ENCODE measurements at places on chromosomes 13 and 19.
A peak's percentile ranks its signal among the peaks of the same experiment; 100 is the strongest.

DNA sequence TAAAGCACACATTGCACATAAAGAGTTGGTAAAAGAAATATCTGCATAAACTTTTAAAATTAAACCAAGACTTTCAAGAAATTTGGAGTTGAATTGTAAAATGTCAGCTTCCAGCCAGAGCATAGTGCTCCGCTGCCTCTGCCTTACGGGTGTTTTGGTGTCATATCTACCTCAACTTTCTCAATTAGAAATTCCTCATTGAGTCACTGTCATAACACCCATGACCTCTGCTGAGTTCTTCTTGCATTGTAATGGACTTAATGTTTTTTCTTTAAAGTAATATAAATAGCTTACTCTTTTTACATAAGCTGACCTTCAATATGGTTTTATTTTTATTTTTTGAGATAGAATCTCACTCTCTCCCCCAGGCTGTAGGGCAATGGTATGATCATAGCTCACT is 551.0 kb upstream of the NBEA start:
- no peak for DNase-seq
- no peak overlapping the region for H3K4me3 ChIP-seq
- no peak overlapping the region for H3K27ac ChIP-seq

DNA sequence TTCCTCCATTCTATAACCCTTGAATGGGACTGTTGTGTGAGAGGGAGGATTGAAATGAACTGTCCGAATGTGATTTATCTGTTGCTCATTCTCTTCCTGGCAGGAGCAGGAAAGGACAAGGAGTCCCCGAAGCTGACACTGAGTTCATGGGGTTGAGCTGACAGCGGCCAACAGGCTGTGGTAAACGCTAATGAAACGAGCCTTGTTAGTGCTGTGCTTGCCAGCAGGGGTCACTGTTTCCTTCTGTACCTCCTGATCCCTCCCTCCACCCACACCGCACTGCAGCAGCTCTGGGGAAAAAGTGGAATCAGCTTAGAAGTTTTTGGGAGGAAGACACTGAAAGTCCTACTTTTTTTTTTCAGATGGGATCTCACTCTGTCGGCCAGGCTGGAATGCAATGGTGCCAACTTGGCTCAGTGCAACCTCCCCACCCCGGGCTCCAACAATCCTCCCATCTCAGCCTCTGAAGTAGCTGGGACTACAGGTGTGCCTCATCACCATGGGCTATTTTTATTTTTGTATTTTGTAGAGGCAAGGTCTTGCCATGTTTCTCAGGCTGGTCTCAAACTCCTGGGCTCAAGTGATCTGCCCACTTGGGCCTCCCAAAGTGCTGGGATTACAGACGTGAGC is 6.7 kb upstream of the ZNF761 start:
- H3K27me3 ChIP-seq, result no peaks in the 10 kb centered on the region
- no peaks in the 10 kb centered on the region for H3K36me3 ChIP-seq
- DNase-seq, result peak; percentile 73

GRCh38 chr13:110126391-110126961 is 180.5 kb downstream of the COL4A1 start:
- no peak for DNase-seq
- H3K27me3 ChIP-seq, result peaks cover 6% of the 10 kb centered on the region
- H3K4me3 ChIP-seq, result no peak overlapping the region
- H3K4me1 ChIP-seq, result no peaks in the 10 kb centered on the region
- no peaks in the 10 kb centered on the region for H3K36me3 ChIP-seq
- no peak overlapping the region for H3K27ac ChIP-seq

- H3K4me1 ChIP-seq, result peaks cover 7% of the 10 kb centered on the region
- no peaks in the 10 kb centered on the region for H3K27me3 ChIP-seq
- no peak for DNase-seq
- H3K27ac ChIP-seq, result no peak overlapping the region
- no peak overlapping the region for H3K4me3 ChIP-seq
These were observed 351.7 kb upstream of the ARGLU1 start for GRCh38 chr13:106919638-106920037.

DNA sequence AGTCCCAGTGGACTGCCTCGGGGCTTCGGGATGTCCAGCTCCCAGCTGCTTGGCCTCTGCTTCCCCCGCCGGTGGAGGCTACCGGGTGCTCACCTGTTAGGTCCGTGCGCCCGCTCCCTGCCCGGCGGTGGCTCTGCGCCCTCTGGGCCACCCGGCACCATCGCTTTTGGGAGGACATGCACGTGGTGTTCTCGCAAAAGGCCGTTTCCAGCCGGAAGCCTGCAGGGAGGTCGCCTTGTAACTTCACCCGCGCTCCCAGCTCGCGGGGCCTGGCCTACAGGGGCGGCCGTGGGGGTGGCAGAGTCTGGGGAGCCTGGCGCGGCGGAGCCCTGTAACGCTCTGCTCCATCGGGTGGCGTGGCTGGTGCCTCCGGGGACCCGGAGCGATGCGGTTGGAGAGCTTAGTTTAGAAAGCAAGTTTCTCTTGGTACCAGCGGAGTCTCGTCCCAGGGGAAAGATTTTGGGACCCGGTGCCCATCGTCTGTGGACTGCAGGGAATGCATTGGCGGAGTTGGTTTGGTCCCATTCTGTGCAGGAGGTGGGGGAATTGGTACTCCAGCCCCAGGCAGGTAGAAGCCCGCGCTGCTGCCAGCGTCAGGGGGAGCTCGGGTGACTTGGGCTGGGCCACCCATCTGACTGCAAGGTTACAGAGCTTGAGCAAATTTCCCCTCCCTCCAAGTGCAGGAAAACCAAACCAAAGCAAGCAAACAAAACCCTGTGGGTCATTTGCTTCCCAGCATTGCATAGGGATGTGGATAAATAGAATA is 673 bp downstream of the SPATA13 start:
- H3K27me3 ChIP-seq, result peaks cover 10% of the 10 kb centered on the region
- H3K4me3 ChIP-seq, result peak overlapping the region; percentile 74
- H3K27ac ChIP-seq, result no peak overlapping the region

DNA sequence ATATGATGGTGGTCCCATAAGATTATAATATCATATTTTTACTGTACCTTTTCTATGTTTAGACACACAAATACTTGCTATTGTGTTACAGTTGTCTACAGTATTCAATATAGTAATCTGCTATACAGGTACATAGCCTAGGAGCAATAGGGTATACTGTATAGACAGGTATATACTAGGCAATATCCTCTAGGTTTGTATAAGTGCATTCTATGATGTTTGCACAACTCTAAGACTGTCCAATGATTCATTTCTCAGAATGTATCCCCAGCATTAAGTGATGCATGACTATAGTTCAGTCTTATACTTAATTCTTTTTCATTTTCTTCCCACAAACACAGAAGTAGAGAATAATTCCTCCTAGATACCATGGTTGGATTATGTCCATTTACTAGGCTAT is 383.3 kb downstream of the DACH1 start:
- H3K4me1 ChIP-seq, result no peaks in the 10 kb centered on the region
- no peak for DNase-seq
- H3K27ac ChIP-seq, result no peak overlapping the region
- H3K36me3 ChIP-seq, result peaks cover 7% of the 10 kb centered on the region
- no peaks in the 10 kb centered on the region for H3K27me3 ChIP-seq
- no peak overlapping the region for H3K4me3 ChIP-seq

DNA sequence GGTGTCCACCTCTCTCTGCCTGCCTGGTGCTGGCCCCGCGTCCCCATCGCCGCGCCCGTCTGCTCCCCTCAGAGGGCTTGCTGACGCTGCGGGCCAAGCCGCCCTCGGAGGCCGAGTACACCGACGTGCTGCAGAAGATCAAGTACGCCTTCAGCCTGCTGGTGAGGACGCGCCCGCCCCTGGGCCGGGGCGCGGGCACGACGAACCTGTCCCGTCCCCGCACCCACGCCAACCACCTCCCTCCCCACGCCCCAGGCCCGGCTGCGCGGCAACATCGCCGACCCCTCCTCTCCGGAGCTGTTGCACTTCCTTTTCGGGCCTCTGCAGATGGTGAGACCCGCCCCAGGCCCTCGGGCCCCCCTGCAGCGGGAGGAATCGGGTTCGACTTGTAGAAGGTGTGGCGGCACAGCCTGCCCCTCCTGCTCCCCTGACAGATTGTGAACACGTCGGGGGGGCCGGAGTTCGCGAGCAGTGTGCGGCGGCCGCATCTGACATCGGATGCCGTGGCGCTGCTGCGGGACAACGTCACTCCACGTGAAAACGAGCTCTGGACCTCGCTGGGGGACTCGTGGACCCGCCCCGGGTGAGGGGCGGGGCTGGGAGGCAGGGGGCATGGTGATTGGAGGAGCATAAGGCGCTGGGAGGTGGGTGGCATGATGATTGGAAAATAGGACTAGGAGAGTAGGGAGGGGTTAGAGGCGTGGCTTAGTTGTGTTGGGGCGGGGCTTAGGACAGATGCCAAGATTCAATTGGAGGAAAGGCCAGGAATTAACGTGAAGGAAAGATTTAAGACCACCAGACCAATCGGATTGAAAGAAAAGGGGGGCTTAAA is 6.6 kb downstream of the EPS8L1 start:
- H3K36me3 ChIP-seq, result no peaks in the 10 kb centered on the region
- H3K4me1 ChIP-seq, result peaks cover 39% of the 10 kb centered on the region
- DNase-seq, result peak; percentile 44
- peak overlapping the region; percentile 89 for H3K4me3 ChIP-seq
- no peak overlapping the region for H3K27ac ChIP-seq

DNA sequence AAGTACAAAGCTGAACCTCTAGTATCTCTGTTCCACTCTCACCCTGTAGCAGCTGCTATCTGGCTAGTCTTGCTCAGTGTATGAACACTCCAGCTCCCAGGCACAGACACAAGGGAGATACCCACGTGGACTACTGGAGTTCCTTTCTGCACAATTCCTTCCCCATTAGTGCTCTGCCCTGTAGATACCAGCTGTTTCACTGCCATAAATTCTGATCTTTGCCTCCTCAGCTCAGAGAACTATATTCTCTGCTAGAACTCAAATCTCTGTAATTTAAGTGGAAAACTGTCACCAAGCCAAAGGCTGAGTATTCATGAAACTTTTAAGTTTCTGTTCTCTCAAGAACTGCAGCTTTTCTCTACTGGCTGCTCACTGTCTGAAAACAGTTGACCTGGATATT is 273.7 kb downstream of the DIAPH3 start:
- DNase-seq, result no peak
- H3K4me1 ChIP-seq, result no peaks in the 10 kb centered on the region
- H3K36me3 ChIP-seq, result no peaks in the 10 kb centered on the region
- H3K27me3 ChIP-seq, result no peaks in the 10 kb centered on the region
- no peak overlapping the region for H3K27ac ChIP-seq

DNA sequence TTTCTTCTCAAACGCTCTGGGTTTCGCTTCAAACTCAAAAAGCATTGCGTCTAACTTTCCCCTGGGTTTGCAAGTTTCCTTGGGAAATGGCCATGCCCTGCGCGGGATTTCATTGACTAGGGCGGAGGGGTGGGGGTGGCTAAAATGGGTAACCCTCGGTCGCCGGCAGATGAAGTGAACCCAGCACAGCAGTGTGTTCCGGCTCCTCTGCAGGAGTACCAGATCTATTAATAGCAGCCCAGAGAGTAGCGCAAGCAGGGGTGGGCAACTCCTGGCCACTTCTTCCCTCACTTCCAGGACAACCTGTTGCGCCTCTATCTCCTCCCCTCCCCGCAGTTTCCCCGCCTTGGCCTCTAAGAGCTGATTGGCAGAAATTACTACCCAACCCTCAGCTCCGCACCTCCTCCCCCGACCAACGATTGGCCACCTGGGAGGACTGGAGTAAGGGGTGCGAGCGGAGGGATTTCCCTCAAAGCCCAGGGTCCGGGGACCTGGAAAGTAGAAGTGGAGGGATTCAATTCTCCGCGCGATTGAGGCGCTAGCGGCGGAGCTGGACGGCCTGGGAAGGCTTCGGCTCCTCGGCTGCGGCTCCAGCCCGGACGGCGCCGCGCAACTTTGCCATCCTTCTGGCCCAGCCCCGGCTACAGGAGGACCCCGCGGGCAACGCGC is at the start of gene FREM2:
Gene FREM2, plus strand, starts transcription at position 501 of the 669 bp plus-strand sequence. CDS start 268 bp downstream, outside the sequence.
- no peak within 1 kb of the TSS for H3K27ac ChIP-seq
- H3K27me3 ChIP-seq, result peaks cover 19% of the 10 kb centered on the region
- H3K4me3 ChIP-seq, result no peak within 1 kb of the TSS
- no peaks in the 10 kb centered on the region for H3K36me3 ChIP-seq
- H3K4me1 ChIP-seq, result no peaks in the 10 kb centered on the region

- DNase-seq, result no peak
- peaks cover 42% of the 10 kb centered on the region for H3K4me1 ChIP-seq
- H3K36me3 ChIP-seq, result peaks cover 23% of the 10 kb centered on the region
- H3K27ac ChIP-seq, result peak overlapping the region; percentile 98
- H3K27me3 ChIP-seq, result no peaks in the 10 kb centered on the region
These were observed 720 bp upstream of the HNRNPL start for GRCh38 chr19:38850436-38850975.

- H3K36me3 ChIP-seq, result no peaks in the 10 kb centered on the region
- DNase-seq, result no peak
- H3K27me3 ChIP-seq, result no peaks in the 10 kb centered on the region
- no peak overlapping the region for H3K27ac ChIP-seq
These were observed 38.2 kb upstream of the GJB6 start for GRCh38 chr13:20270163-20270865.

- DNase-seq, result peak; percentile 84
- H3K27ac ChIP-seq, result peak overlapping the region; percentile 94
- H3K4me1 ChIP-seq, result peaks cover 72% of the 10 kb centered on the region
- H3K27me3 ChIP-seq, result no peaks in the 10 kb centered on the region
- peaks cover 4% of the 10 kb centered on the region for H3K36me3 ChIP-seq
These were observed 54.3 kb downstream of the GATAD2A start for GRCh38 chr19:19459707-19460251.

- peak; percentile 7 for DNase-seq
- H3K4me3 ChIP-seq, result no peak overlapping the region
- peaks cover 10% of the 10 kb centered on the region for H3K4me1 ChIP-seq
- H3K27ac ChIP-seq, result no peak overlapping the region
- H3K36me3 ChIP-seq, result no peaks in the 10 kb centered on the region
These were observed 15.3 kb downstream of the ATP7B start for GRCh38 chr13:51995677-51996551.

- no peak overlapping the region for H3K27ac ChIP-seq
- H3K36me3 ChIP-seq, result peaks cover 29% of the 10 kb centered on the region
- no peak overlapping the region for H3K4me3 ChIP-seq
- no peaks in the 10 kb centered on the region for H3K4me1 ChIP-seq
These were observed 13.6 kb downstream of the ZSWIM4 start for GRCh38 chr19:13808856-13809255.

DNA sequence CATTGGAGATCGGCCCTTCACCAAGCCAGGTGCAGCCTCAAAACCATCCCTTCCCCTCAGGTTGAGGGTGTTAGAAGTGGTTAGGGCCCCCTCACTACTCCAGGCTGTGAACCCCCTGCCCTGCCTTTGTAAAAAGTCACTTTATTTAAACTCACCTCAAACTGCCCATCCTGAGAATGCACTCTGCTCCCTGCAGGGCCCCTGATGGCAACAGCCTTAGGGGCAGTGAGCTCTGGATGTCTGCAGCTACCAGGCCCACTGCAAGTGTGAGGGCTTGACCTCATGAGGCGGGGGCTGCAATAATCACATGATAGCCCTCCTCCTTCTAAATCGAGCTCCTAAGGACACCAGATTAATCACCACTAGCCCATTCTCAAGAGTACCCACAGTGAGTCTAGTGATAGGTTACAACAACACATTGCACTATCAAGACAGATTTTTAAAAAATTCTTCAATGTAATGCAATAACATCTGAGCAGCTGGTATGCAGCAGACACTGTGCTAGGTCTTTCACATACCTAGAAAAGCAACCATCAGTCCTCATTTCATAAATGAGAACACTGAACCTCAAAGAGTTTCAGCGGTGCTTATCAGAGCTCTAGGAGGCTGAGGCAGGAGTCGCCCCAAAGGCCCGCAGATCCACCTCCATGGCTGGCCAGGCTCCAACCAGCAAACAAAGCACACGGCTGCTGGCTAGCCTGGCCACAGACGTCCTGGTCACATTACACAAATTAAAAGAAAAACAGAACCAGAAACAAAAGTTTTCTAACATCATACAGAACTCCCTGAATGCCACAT is 26.0 kb downstream of the SLC7A1 start:
- H3K27me3 ChIP-seq, result no peaks in the 10 kb centered on the region
- H3K4me3 ChIP-seq, result no peak overlapping the region
- no peaks in the 10 kb centered on the region for H3K4me1 ChIP-seq
- H3K36me3 ChIP-seq, result no peaks in the 10 kb centered on the region
- H3K27ac ChIP-seq, result no peak overlapping the region
- DNase-seq, result no peak

Data from CD14-positive monocyte (primary cell).